GM12891 (cell line): ENCODE measurements at places on chromosomes 5 and 9.

GRCh38 chr5:82074950-82075349 lies 103.1 kb downstream of the ATG10 start:
- no peak for DNase-seq

GRCh38 chr5:38468202-38468673 lies 88.2 kb downstream of the LIFR start:
- DNase-seq = no peak

- DNase-seq = no peak
These were observed 75.3 kb downstream of the MRPS30 start for GRCh38 chr5:44884036-44884435.

DNA sequence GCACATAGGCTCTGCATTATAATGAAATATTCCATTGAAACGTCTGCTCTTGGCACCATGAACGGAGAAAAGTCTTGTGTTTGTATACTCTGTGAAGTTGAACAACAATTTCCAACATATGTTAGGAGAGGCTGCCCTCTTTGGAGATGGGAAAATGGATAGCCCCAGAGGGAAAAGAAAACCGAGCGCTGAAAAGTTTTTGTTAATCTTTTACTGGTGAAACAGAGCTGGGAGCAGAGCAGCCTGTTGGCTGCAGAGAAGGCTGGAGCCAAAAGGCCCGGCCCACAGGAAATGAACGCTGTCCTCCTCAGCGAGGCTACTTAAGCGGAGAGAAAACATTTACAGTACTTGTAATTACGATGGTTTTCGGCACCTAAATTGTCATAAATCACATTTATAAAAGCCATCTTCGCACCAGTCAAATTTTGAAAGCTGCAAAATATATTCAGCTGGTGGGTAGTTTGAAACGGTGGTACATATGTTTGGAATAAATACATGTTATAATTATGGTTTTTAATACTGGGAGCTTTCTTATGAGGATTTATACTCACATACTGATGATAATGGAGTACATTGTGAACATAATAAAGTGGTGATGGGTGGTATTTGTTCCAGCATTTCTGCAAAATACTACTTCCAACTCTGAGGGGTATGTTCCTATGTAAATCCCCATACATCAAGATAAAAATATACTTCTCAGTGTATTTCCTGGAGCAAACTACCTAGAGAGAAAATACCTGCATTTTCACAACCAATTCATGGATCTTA lies 129.6 kb upstream of the CNTLN start:
- DNase-seq = no peak

- DNase-seq = no peak
These were observed 43.5 kb upstream of the KCNMB1 start for GRCh38 chr5:170432669-170433068.

DNA sequence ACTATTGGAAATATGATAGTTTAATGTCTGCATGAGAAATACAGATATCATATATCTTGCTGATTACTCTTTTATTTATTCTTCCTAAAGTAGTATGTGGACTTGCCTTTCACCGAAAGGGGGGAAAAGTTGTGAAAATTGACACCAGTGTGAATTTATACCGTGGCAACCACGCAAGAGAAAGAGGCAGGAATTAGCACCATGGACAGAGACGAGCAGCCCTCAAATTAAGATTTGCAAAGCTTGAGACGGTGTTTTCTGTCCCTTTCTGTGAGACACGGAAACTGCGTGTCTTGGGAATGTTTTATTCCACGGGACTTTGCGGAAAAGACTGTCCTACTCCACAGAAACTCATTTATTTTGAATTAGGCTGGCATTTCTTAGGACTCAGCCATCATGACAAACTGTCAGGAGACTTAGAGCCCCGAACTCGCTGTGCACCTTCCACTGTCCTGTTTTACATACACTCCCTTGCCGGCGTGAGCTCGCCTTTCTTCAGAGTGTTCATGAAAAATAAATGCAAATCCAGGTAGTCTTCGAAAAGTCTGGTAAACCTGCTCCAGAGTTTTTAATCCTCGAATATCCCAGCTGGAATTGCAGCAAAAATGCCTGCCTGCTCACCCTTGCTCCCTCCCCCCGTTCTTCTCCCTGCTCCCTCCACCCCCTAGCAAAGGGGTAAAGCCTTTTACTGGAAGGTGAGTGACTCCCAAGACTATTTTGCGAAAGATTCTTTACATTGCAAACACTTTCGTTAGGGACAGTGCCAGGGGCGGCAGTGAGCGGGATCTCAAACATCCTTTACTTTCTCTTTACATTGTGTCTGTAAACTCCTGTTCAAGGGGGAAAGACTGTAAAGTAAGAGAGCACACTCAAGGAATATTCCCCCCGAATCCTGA lies 3.8 kb upstream of the ELAVL2 start:
- DNase-seq = no peak

GRCh38 chr5:138083702-138084101 lies at the start of gene WNT8A:
TSS of gene WNT8A (plus strand) at chr5:138084033. CDS start at chr5:138084128, 95 bp downstream.
- no peak for DNase-seq

DNA sequence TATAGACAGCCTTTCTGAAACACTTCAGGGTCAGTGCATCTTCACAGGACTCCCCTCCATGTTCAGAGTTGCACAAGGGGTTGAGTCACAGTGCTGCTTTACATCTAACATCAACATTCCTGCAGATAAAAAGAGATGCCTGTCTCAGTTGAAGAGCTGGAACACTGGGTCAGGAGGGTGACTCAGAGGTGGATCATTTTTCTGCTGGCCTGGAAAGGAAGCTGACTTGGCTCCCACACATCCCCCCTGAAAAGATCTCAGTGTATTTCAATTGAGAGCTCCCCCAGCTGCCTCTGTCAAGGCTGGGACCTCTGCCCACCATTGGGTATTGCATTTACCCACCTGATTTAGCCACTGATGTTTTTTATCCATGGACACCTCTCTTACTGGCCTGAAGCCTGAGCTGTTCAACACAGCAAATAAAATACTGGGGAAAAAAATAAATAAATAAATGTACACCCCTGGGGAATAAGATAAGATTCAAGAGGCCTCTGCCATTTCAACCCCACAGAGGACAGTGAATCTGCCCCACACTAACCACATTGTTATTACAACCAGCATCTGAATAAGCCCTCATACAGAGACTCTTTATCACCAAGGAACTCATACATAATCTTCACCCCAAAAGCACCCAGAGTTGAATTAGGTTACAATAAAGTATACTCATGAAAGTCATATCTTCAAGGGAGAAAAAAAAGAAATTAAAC lies 716.4 kb downstream of the SEMA5A start:
- no peak for DNase-seq

DNA sequence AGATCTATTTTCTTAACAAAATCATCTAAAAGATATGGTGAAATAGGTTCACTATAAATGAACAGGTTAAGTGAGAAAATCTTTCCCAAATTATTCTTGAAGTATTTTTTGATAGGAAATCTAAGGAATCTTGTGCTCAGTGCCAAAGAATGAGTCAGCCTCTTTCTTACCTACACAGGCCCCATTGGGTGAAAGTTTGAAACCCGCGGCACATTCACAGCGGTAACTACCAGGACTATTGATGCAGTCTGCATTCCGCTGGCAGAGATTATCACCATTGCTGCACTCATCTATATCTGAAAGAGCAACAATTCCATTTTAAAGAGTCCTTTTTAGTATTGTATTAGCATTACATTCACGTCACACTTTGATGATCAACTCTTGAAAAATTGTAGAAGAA lies 221.8 kb downstream of the SLC12A2 start:
- no peak for DNase-seq

DNA sequence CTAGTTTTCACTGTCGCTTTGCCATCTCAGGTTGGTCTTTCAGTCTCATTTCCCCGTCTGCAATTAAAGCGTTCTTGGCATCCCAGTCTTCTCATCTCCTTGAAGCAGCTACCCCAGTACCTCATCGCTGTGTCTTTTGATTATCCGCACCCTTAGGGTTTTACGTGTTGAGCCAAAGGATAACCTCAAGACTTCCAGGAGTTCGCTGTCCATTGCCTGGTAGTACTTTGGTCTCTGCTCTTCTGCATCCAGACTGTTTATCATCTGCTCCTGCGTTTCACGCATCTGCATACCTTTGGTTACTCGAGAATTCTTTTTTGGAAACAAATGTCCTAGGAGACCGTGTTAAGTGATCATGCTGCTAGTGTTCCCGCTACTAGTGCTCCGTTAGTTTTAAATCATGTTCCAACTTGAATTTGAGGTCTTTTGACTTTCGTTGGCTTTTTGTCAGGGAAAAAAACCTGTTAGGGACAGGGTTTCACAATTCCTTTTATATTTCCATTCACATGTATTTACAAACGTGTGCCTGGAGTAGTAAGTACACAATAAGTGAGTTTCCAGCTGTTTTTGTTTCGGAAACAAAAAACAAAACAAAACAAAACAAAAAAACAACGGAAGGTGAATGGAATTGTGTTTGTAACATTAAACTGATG lies 888 bp downstream of the RABGAP1 start:
- DNase-seq = no peak

DNA sequence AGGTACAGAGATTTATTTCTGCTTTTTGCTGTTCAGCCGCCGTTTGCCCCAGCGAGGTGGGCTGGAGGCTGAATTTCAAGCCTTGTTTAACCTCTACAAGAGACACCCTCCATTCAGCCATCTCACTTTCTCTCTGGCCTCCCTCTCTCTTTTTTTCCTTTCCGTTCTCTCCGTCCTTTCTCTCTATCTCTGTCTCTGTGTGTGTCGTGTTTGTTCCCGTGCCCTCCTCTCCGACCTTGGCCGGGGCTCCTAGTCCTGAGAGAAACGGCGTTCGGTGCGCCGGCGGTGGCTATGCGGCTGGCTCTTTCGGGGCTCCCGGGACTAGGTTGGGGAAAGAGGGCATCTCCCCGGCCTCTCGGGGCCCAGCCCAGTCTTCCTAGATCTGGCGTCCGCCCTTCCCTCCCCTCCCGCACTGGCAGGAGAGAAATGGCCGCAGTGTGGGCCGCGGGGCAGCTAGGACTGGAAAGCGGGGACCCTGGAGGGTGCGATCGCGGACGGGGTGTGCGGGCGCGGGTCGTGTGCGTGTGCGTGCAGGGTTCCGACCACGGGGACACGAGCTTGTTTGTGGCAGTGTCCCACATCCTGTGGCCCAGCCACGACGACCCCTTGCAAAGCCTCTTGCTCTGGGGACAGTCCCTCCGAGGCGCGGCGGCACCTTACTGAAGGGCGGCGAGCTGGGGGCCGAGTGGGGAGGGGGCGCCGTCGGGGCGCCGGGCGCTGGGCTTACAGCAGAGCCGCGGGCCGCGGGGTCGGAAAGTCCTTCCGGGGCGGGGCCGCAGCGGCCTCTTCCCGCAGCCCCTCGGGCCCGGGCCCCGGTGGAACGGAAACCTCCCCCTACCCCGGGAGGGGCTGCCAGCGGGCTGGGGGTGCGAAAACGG lies 5.7 kb downstream of the LHX2 start:
- no peak for DNase-seq

DNA sequence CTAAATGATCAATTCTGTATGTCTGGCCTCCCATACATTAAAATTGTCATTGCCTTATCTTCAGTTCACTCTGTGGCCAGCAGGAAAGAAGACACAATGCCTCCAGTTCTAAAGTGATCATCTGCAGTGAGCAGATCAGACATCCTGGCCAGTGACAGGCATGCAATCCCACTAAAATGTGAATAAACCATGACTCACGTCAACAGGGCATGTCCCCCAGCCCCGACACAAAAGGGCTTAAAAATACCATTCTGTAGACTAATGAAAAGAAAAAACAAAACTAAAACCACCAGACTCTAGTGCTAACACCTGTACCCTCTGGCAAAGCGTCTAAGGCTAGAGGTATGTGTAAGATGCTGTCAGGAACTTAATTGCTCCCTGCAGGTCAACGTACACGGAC lies 38.5 kb downstream of the DDX31 start:
- DNase-seq = no peak

DNA sequence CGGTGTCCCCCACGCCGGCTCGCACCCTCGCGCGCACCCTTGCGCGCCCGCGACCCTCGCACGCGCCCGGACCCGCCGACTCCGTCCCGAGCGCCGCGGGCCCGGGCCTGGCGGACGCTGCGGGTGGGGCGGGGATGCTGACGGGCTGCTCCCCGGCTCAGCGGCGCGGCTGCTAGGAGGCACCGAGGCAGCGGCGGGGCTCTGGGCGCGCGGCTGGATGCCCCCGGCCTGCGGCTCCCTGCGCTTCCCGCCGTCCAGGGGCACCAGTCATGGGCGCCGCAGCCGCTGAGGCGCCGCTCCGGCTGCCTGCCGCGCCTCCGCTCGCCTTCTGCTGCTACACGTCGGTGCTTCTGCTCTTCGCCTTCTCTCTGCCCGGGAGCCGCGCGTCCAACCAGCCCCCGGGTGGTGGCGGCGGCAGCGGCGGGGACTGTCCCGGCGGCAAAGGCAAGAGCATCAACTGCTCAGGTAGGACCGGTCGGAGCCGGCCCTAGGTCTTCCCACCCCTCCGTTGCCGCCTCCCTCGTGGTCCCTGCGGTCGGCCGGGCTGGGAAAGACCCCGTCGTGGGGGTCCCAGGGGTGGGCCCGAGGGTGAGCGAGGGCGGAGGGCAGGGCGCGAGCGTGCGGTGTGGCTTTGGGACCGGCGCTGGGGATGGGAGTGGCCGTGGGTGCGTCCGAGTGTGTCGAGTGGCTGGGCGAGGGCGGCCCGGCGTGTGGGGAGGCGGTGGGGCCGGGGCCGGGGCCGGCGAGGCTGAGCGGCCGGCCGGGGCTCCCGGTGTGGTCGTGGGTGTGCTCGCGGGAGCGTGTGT lies 530 bp downstream of the TMEFF1 start:
- peak; percentile 43 for DNase-seq

DNA sequence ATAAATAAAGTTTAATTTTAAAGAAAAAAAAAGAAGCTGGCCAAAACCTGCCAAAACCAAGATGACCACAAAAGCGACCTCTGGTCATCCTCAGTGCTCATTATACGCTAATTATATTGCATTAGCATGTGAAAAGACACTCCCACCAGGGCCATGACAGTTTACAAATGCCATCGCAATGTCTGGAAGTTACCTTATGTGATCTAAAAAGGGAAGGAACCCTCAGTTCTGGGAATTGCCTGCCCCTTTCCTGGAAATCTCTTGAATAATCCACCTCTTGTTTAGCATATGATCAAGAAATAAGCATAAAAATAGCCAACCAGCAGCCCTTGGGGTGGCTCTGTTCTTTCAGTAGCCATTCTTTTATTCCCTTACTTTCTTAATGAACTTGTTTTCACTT lies 178.3 kb upstream of the MAP1B start:
- DNase-seq = no peak

- DNase-seq = no peak
These were observed 130.5 kb downstream of the ST8SIA4 start for GRCh38 chr5:100772548-100772947.

DNA sequence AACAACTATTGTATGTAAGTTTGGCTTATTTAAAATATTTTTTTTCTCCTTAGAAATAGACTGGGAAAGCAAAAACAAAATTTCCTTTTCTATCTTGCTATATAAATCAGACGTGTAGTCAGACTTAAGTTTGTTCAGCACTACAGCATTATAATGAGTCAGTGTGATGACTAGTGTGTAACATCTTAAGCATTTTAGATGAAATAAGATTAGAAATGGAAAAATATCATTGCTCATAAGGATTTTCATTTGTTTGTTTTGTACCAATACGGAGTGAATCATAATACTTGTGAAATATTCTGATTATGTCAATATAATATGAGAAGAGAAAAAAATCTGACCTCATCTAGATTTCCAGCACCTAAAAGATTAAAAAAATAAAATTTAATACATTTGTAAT lies 64.7 kb upstream of the RICTOR start:
- no peak for DNase-seq

GRCh38 chr5:154813736-154814135 lies 36.7 kb downstream of the FAXDC2 start:
- no peak for DNase-seq
